ENCODE measurements at places on chromosomes 5 and 9. TPM values are rescaled to one million over a fixed set of nuclear protein-coding genes. Genes with fewer than 3 reads are reported as not detected.

DNA sequence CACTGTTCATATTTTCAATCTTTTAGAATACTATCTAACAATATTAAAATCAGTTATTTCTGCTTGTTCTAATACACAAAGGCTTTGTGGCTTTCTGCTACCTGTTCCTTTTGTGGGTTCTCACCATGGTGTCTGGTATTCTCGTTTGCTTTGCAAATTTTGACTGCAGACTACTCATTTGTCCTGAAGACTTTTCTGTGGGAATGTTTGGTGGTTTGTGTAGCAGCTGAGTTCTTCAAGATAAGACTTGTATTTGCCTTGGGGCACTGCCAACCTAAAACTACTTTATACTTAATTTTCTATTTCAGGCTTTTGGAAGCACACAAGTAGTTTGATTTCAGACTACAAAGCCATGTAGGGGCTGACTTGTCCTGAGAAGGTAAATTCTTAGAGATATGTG is 11.1 kb downstream of the IL33 start:
- DNase-seq, result no peak

DNA sequence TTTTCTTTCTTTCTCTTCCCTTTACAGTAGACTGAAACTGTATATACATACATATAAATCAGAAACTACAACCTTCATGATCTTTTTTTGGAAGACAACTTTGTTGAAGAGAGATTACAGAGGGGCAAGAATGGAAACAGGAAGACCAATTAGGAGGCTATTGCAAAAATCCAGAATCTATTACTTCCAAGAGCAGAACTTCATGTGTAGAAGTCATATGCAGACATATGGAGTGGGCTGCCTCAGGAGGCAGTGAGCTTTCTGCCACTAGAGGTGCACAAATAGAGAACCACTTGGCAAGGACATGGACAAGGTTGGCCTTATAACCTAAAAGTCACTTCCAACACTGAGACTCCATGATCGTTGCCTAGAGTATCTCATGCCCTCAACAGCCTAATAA is 157.8 kb upstream of the NR4A3 start:
- no peak for DNase-seq

GRCh38 chr9:70581955-70582350 is 167.5 kb upstream of the KLF9 start:
- DNase-seq, result no peak

Gene FRMD3
- 16.8 TPM for total RNA-seq

- no peak for DNase-seq
Observed at GRCh38 chr5:317086-317811, 4.3 kb upstream of the AHRR start.

DNA sequence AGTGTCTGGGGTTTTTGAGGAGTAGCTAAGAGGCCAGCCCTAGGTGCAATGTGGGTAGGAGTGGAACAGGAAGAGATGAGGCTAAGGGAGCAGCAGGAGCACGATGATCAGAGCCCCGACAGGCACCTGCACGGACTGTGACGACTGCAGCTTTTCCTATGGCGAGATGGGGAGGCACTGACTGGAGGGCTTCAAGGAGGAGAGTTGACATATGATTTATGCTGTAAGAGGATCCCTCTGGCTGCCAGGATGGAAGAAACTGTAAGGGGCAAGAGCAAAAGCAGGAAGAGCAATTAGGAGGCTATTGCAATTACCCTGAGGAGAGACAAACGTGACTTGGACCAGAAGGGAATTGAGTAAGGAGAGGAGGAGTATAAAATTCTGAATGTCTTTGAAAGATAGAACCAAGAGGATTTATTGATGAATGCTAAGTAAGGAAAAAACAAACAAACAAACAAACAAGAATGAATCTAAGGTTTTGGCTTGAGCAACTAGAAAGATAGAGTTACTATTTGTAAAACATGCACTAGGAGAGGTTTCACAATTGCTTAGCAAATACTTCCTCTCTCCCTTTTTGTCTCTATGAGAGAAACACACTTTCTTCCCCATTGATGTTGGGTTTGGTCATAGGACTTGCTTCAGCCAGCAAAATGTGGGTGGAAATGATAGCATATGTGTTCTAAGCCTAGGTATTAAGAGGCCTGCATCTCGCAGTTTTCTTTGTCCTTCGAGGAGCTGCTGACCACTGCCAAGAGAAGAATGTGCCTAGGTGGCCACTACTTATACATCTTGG is 32.9 kb downstream of the TRPC7 start:
- no peak for DNase-seq

DNA sequence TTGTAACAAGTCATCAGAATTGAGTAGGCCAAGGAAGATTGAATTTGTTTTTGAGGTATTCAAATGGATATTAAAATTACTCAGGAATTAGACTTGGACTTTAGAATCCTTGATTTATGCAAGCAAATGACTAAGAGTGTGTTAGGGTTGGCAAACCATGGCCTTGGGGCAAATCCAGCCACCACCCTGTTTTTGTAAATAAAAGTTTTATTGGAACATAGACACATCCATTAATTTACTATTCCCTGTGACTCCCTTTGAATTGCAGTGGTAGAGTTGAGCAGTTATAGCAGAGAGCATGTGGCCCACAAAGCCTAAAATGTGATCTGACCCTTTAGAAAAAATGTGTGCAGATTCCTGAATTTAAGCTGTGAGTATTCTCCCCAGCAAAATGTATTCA is 115.6 kb downstream of the WDR70 start:
- no peak for DNase-seq

GRCh38 chr9:33082538-33083326 is 6.3 kb upstream of the SMU1 start:
- no peak for DNase-seq

Gene FOXD4L4
- total RNA-seq, result 0.47 TPM

DNA sequence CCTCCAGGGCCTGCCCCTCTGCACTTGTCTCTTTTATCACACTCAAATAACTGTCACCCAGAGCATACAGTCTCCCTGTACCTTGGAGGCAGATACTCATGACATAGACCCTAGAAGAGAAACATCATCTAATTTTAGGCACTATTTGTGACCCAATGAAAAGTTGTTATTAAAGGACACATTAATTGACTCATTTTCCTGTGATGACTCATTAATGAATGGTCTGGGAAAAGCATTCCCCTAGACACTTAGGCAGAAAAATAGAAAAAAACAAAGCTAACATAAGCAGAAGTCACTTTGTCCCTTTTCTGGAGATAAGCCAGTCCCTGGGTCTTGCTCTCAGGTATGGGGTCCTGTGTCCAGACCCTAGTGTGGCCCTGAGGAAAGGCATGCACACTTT is 15.0 kb downstream of the TRPC7 start:
- DNase-seq, result no peak

DNA sequence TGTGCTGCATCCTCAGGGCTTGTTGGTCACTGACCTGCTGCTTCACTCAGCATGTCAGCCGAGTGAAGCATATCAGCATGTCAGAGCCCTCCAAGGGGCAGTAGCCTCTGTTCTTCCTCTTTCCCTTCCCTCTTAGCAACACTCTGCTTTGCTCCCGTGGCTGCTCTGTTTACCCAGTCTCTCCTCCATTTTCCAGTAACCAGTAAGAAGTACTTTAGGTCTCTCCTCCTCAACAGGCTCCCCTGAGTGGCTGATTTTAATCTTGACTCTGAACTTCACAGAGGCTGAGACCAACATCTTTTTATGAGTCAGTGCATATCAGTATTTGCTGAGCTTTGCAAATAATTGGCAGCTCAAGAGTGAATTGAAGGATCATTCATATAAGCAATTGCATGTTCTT is 18.6 kb upstream of the ADRB2 start:
- no peak for DNase-seq

Data from ureter (tissue), 1 donor.